Cerebellar nuclear complex (tissue), 1 donor: ENCODE measurements at places on chromosomes 12 and 14.

GRCh38 chr14:102911541-102911951 lies 10.9 kb upstream of the AMN start:
- no peak for DNase-seq

DNA sequence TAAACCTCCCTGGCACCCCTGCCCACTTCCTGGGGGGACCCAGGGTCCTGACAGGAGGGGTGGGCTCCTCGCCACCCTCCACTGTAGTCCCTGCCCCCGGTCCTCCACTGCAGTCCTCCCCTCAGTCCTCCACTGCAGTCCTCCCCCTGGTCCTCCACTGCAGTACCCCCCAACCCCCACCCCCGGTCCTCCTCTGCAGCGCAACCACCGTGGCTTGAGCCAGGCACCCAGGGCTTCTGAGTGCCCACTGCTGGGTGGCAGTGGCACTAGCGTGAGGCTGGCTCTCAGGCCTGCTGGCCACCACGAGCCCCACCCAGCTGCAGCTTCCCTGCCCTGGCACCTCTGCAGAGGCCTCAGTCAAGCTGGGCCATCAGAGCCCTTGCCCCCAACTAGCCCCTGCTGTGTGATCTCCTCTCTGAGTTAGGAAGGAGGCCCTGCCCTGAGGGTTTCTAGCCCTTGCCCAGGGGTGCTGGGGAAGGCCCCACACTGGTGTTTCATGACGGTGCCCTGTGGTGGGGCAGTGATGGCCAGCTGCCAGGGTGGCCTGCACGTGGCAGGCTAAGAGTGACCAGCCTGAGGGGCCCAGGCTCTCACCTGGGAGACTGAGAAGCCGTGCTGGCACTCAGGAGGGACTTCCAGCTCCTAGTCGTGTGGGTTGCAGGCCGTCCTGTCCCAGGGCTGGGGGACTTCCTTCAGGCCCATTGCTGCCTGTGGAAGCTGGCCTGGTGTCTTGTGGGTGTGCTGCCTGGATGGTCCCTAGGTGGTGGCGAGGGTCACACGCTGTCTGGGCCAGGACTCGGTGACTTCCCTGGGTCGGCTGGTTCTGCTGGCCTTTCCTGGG lies 9.7 kb downstream of the CEP170B start:
- DNase-seq, result no peak

DNA sequence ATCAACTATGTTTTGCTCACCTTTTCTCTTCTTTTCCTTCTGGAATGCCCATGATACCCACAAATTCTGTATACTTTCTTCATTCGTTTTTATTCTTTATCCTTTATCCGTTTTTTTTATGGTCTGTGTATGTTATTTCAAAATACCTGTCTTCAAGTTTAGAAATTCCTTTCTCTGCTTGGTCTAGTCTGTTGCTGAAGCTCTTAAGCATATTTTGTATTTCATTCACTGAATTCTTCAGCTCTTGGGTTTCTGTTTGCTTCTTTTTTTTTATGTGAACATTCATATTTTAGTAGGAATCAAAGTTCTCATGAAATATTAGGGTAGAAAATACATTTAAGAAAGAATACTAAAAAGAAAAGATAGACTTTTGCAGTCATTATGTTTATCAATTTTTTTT lies 22.7 kb upstream of the GTF2A1 start:
- no peak for DNase-seq

DNA sequence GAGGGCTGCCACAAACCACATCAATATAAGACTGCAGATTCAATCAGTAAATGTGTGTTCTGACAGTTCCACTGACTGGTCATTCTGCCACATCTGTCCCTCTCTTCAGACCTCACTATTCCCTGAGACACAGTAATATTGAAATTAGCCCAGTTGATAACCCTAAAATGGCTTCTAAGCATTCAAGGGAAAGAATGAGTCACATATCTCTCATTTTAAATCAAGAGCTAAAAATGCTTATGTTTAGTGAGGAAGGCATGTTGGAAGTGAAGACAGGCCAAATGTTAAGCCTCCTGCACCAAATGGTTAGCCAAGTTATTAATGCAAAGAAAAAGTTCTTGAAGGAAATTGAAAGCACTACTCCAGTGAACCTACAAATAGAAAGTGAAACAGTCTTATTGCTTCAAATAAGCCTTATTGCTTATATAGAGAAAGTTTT lies 24.5 kb upstream of the KIF21A start:
- DNase-seq, result no peak

GRCh38 chr12:83904175-83904574 lies 1008.4 kb downstream of the SLC6A15 start:
- no peak for DNase-seq

- DNase-seq, result no peak
These were observed 37.9 kb downstream of the CYP46A1 start for GRCh38 chr14:99721792-99722516.

DNA sequence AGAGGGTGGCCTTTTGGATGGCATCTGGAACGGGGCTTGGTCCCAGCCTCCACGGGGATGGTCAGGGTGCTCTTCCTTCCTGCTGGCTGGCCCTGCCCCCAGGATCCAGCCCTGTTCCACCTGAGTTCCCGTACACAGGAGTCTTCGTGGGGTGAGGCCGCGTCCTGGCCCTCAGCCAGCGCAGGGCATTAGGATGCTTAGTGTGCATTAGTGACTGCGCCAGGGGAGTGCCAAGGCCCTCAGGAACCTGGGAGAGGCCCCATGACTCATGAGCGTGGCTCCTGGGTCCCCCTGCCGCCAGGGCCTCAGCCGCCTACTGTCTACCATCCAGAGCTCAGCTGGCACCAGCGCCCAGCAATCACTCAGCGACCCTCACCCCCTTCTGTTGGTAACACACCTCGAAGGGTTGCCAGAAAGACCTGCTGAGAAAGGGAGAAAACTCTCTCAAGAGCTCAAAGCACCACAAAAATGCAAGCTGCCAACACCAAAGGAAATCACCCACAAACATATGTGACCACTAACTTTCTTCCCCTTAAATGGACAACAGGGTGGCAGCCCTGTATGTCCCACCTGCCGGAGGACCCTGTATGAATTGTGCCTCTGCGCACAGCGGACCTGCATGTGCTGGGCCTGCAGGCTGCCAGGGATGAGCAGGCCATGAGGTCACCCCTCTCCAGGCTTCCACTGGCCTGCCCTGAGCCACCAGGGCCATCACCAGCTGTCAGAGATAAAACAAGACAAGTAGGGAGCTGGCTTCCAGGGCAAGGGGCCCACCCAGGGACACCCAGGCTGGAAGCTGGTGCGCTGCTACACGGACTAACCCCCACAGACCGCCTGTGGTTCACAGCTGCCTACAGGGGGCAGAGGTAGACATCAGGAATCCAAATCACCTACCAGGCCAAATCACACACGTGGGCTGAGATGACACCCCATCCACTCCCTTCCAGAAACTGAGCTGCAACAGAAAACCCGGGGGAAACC lies 28.7 kb downstream of the CCDC85C start:
- no peak for DNase-seq

DNA sequence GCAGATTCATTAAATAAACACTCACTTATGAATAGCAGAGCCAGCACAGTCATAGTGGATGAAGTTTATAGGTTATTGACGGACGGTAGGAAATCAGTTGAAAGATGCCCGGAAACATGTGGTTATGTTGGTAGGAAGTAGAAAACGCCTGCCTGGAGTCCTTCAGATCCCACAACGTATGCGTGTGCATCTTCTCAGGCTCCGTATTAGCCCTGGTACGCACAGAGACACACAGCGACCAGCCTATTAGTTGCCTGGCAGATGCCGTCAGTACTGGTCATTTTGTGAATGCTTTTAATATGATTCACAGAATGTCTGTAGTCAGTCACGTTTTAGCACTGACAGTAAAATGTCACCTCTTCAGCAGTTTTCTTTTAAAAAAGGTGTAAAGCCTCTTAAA lies 196.4 kb downstream of the RGS6 start:
- DNase-seq, result no peak

DNA sequence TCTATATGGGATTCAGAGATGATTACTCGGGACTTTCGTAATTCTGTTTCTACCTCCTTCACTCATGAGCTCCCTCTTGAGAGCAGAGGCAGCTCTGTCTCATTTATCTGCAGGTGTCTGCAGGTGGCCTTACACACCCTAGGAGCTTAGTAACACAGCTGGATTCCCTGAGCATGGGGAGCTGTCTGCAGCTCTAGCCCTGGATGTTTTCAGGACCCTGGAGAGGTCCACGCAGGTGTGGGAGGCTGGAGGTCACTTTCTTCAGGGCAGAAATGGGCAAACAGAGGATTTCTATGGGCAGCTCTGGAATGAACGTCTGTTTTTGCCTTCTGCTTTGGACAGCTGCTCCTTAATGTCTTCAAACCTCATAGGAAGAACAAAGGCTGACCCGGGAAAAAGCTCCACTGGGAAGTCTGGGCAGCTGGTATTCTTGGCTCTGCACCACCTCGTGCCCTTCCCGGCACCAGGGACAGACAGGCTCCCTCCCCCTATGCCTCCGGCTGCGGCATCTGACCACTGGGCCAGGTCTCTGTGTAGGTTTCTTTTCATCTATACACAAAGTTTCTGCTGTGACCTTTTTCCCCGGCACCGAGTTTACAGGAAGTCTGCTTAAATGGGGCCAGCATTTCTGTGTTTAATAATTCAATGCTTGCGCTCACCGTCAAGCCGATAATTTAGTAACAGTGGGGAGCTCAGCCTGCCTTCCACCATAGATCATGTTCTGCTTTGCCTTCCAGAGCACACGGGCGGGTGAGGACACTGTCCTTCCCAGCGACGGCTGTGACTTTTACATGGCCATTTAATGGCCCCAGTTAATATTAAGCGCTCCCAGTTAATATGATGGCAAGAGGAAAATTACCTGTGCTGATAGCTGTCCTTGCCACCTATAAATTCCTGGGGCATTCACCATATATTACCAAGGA lies 320.2 kb upstream of the SFSWAP start:
- DNase-seq, result no peak

- DNase-seq, result no peak
These were observed 45.0 kb downstream of the NOPCHAP1 start for GRCh38 chr12:105030820-105031807.

- DNase-seq, result no peak
These were observed 99.1 kb downstream of the CAPZA3 start for GRCh38 chr12:18837025-18837424.

GRCh38 chr12:104986022-104986941 lies at the start of gene NOPCHAP1:
NOPCHAP1 (plus strand) TSS chr12:104986316; CDS start chr12:104986353, 37 bp downstream.
- peak; percentile 56 for DNase-seq

- DNase-seq, result no peak
These were observed 86.5 kb downstream of the ATP2B1 start for GRCh38 chr12:89622115-89622514.

GRCh38 chr14:79551523-79551922 lies 659.8 kb downstream of the DIO2 start:
- no peak for DNase-seq

DNA sequence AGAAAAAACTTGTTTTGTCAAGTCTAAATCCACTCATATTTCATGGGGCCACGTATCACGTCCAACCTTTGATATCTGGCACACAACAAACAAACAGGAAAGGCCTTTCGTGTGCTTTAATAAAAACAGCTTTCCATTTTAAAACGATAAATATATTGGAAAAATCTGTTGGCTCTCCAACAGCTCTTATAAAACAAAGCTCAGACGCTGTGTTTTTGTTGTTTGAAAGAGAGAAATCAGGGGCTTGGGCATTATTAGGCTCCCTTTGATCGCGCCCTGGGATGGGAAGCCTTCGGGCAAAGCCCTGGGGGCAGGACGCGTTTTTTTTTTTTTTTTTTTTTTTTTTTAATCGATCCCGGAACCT lies 429 bp upstream of the PLEKHA5 start:
- no peak for DNase-seq

- DNase-seq, result no peak
These were observed 198.1 kb downstream of the SLC38A4 start for GRCh38 chr12:46627686-46628085.

DNA sequence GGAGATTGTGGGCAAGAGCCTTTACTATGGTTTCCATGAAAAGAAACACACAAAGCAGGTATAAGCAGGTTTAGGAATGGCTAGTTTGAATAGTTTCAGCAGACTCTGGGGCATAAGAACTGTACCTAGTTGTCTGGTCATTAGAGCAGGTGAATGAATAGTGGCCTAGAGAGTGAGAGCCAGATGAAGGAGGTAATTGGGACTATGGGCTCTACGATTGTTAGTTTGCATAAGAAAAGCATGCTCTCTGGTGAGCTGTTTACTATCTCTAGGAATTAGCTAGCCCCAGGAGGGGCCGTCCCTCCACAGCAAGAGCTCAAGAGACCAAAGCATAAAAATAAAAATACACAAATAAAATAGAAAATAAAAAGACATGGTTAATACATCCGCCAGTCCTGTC lies 397.5 kb upstream of the GARIN6 start:
- DNase-seq, result no peak

DNA sequence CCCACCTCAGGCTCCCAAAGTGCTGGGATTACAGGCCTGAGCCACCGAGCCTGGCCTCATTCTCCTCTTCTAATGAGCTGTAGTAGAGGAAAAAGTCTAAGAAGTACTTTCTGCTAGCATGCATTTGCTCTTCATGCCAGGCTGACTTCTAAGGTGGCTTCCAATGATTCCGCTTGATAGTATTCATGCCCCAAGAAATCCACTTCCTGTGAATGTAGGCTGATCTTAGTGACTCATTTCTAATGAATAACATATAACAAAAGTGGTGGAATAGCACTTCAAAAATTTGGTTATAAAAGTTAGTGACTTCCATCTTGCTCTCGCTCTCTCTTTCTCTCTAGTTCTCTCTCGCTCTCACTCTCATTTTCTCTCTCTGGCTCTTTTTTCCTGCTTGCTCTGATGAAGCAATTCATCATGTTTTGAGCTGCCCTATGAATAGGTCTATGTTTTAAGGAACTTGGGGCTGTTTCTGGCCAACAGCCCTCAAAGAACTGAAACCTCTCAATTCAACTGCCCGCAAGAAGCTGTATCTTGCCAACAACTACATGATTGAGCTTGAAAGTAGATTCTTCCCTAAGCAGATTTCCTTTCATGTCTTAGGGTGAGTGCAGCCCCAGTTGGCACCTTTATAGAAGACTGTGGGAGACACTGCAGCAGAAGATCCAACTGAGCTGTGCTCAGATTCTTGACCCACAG lies 282.9 kb downstream of the RMST start:
- DNase-seq, result no peak

DNA sequence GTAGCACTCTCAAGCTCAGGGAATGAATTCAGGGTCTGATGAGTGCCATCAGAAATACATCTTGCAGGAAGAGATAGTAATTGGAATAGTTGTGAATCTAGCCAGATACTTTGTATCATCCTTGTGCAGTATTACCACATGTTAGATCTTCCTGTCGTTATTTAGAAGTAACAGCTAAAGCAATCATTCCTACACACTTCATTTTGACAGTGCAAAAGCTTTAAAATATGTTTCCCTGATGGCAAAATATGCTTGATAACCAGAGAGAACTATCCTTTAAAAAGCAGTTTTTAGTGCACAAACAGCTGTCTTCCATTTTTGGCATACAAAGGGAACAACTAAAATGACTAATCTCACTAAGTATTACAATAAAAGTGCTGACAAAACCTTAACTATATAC lies 149.5 kb upstream of the SLC38A2 start:
- no peak for DNase-seq
